ENCODE measurements at places on chromosomes 5 and 9.
A peak's percentile ranks its signal among the peaks of the same experiment; 100 is the strongest.

DNA sequence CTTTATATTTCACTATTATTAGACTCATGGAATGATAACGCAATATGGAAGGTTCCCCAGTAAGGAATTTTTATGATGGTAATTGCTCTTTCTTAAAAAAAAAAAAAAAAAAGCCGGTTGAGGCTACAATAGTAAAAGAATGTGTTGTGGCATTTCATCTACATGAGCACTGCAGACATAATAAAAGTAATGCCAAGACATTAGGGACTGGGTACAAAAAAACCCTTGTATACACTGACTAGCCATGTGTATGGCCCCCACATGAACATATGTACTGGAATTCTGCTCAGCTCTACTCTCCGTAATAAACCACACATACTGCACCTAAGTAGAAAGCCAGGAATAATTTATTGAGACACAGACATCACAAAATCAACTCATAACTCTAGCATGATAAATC lies 218.4 kb downstream of the ADAMTS6 start:
- DNase-seq, result no peak

GRCh38 chr5:62460578-62460983 lies 48.0 kb downstream of the IPO11 start:
- no peak for DNase-seq

DNA sequence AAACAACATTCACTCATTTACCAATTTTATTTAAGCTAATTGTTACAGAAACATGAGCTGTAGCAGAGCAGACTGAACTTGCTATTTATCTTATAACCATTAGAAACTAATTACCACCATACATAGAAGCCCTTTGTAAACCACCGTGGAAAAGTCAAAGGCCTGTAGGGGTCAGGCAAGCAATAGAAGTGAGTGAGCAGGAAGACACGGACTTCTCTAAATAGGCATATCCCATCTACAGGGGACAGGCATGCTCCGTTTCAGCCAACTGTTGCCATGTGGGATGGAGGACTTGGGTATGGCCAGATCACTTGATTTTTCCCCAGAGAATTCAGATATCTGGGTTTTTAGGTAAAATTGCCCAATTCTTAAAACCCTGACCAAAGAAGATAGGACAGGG lies 44.8 kb downstream of the PRRC1 start:
- no peak for DNase-seq

DNA sequence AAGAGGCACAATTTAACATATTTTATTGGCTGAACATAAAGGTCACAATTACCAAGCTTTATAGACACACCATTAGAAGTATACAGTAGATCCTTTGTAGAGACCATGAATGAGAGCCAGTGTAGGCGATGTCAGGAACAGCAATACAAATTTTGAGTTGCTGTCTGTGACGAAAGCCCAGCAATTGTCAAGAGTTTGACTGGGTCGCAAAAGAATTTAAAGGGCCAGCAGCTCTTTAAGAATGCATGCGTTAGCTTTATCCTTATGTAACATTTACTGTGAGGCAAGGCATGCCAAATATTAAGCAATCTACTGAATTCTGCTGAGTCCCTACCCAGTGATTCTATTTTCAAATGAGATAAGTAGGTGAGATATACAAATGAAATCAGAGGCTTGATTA lies 236.9 kb downstream of the ARRDC3 start:
- DNase-seq, result no peak

DNA sequence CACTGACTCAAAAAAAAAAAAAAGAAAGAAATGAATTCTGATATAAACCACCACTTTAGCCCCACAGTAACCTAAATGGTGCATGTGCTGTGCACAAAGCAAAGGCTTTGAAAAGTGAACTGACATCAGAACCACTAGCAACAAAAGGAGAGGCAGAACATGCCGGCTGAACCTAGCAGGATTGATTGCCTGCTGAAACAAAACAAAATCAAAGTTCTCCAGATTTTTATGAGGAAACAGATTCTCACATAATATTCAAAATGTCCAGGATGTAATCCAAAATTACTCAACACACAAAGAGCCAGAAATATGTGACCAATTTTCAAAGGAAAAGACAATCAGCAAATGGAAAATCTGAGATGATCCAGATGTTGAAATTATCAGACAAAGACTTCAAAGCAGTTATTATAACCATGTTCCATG lies 37.9 kb downstream of the UBTD2 start:
- DNase-seq, result no peak

DNA sequence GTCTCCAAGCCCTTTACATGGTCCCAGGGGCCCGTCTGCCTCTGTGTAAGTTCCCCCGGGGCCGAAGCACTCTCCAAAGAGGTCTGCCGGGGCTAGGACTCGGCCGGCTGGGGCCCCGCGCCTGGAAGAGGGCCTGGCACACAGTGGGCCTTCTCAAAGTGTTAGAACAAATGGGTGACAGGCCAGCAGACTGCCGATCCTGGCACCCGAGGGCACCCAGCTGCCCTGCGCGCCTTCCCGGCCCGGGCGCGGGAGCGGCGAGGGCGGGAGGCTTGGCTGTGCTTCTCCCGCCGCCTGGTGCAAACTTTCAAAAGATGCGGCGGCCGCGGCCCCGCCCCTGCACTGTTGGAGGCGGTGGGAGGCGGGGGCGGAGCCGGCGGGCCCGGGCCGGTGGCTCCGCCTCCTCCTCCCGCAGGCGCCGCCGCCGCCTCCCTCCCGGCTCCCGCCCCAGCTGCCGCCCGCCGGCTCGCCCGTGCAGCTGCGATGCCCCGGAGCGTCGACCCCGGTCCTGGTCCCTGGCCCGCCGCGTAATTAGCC lies at the start of gene NEURL1B:
Gene NEURL1B, plus strand, starts transcription at position 442 of the 537 bp plus-strand sequence. CDS start 144 bp downstream, outside the sequence.
- peak; percentile 9 for DNase-seq

- no peak for DNase-seq
Measured at GRCh38 chr9:77809552-77809951, 161.4 kb upstream of the GNA14 start.

GRCh38 chr9:16673171-16673570 lies 197.3 kb downstream of the BNC2 start:
- DNase-seq, result no peak

- no peak for DNase-seq
Measured at GRCh38 chr5:83048277-83048676, 28.9 kb downstream of the TMEM167A start.

DNA sequence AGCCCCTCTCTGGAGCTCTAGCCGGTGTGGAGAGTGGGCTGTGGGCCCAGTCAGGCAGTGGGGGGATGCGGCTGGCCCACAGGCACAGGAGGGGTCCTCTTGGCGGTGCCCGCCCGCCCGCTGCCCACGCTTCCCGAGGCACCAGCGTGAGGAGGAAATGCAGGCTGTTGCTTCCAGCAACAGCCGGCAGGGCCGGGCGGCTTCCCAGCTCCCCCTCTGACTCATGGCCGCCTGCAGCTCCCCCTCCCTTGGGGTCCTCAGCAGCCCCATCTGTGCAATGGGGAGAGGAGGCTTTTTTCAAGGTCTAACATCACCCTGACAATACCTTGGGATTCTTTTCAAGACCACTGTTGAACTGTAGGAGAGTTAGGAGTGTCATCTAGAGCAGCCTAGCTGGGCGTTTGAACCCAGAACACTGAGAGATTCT lies 10.4 kb downstream of the CXXC5 start:
- DNase-seq, result no peak

DNA sequence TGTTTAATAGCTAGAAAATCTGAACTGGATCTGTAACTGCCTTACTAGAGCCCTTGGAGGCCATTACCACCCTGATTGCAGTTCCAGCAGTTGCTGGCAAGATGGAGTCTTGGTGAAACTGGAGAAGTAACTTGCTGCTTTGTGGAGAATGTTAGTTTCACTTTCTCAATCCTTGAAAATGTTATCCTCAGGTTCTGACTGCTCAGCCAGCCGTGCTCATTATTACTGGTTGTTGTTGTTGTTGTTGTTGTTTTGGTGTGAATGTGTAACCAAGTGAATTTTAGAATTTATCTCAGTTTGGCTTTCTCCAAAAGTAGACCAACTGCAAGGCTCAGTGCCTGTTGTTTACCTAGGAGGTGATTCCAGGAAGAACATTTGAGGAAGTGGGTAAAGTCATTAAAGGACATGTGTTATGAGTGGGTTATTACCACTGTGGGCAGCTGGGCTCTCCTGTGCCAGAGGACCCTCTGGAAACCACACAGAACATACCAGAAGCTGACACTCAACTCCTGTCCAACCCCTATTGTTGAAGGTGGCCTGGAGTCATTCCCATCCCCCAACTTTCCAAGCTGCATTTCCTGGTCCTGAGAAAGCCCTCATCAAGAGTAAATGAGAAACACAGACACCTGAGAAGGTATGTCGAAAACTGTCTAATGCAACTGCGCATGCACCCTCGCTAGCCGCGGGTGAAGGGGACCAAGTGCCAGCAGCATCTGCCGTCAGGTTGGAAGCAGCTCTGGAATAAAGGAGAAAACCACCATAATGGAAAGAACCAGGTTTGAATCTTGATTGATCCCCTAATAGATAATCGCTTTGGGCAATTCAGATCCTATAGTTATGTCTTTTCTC lies 111.6 kb downstream of the CMYA5 start:
- no peak for DNase-seq

DNA sequence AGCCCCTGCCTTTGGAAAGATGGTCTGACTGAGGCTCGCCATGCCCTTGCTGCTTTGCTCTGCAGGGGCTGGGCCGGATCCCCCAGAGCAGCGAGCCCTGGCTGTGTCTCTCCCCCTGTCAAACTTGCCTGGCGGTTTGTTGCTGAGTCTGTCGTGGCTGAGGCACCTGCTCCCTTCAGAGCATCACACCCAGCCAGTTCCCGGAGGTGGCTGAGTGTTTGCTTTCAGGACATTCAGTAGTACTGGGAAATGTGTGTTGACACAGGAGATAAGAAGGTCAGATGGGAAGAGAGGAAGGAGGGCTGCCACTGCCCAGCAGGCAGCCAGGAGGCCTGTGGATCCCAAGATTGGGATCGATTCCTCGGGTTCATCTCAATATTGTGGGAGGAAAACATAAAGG lies 62.9 kb downstream of the GADD45G start:
- DNase-seq, result no peak

DNA sequence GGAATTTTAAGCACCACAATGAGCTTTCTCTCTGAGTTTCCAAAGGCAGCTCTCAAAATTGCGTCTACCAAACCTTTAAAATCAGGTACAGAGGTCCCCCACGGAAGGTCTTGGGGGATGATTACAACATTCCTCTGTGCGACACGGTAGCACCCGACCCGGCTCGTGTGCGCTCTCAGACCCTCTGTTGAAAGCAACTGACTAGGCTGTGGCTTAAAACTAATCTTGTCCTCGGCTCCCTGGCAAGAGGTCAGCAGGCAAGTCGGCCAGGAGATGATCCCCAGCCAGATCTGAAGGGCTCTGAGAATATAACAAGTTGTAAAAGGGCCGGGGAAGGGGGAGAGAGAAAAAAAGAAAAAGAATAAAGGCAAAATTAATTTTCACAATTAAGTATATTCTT lies 92.6 kb upstream of the LMX1B start:
- no peak for DNase-seq

GRCh38 chr5:65876496-65876895 lies 49.9 kb upstream of the ERBIN start:
- no peak for DNase-seq

DNA sequence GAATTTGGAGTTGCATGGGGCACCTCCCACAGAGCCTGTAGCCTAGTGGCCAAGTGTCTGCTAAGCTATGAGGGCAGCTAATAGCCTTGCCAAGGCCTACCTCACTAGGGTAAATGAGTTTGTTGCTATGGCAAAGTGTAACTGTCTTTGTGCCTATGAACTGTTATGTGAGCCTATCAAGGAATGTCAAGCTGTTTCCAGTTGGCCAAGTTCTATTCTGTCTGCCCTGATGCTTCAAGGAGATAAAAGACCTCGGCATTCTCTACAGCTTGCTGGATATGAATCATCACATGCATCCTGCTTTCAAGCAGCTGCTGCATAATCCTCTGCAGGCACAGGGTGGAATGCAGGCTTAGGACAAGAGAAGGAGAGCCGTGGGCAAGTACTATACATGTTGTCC lies 69.8 kb upstream of the CCDC112 start:
- DNase-seq, result no peak
